Putamen (tissue), 1 donor: ENCODE measurements at places on chromosomes 1 and 21.

GRCh38 chr1:180630408-180631193 is 1.2 kb upstream of the XPR1 start:
- no peak for DNase-seq

GRCh38 chr1:172642970-172643369 is 15.9 kb upstream of the FASLG start:
- no peak for DNase-seq

GRCh38 chr1:209882286-209882685 is 54.5 kb downstream of the UTP25 start:
- DNase-seq = no peak

GRCh38 chr1:243447347-243447746 is 191.5 kb downstream of the SDCCAG8 start:
- no peak for DNase-seq

DNA sequence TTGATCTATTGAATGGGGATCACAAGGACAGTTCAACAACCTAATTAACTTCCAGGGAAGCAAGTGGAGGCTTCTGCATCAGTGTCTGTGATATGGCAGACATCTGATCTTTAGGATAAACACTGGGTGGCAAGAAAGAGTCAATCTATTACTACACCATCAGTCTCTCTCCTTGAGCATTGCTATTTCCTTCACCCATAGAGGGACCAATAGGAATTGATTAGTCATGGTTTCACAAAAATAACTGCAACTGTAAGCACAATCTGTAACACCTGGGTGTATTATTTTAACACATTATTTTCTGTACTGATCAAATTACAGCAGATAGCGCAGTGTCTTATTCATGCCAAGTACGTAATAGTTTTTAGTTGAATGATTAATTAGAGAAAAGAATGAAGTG is 50.3 kb downstream of the USP24 start:
- no peak for DNase-seq

DNA sequence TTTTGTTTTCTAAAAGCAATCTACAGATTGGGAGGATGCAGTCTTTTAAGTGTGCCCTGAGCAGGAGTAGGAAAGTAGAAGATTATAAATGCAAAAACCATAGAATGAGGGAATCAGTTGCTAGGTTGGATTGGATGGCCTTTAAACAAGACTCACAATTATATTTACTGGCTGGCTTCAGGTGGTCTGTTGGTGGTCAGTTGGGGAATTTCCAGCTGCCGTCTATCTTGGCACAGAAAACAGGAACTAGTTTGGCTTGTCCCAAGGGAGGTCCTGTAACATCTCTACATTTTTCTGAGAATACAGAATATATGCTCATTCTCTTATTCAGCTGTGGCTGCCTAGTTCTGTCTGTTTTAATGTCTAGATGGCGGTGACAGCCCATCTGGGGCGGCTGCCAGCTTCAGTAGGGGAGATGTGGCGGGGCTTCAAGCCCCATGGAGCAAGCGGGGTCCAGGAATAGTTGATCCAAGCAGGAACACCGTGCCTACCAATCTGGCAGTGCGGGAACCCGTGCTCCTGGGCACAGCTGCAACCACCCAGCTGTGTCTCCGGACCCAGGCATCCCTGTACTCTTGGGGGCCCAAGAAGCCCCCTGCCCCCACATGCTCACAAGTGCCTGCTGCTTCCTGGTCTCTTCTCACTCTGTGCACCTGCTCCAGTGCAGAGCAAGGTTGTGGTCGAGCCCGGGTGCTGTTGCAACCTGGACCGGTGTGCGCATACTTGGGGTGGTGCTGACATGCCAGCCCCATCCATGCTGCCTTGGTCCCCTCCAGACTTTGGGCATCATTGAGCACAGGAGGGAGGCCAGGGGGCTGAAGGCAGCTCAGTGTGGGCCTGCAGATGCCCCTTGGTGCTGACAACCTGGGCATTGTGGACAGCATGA is 1182.6 kb downstream of the AMY1C start:
- no peak for DNase-seq

GRCh38 chr1:184889902-184890301 is 84.4 kb downstream of the NIBAN1 start:
- no peak for DNase-seq

DNA sequence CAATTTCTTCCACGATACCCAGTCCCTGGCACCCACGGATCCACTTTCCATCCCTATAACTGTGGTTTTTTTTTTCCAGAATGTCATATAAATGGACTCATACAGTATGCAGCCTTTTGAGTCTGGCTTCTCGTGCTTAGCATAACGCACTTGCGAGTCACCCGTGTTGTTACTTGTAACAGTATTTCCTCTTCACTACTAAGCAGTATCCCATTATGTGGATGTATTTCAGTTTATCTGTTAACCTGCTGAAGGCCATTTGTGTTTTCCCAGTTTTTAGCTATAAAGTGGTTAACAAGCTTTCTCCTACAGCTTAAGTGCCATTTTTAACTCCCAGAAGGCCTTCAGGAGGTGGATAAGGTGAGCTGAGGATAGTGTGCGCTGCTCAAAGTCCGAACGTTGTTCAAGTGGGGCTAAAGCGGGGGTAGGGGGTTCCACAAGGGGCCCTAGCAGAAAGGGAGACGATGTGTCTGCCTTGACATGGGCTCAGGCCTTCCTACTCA is 829 bp downstream of the ADAR start:
- DNase-seq = no peak

GRCh38 chr1:221444346-221444745 is 297.5 kb downstream of the DUSP10 start:
- DNase-seq = no peak

GRCh38 chr1:224089583-224089982 is 24.3 kb upstream of the FBXO28 start:
- no peak for DNase-seq

- no peak for DNase-seq
Observed at GRCh38 chr1:61640531-61641530, 84.1 kb downstream of the TM2D1 start.

DNA sequence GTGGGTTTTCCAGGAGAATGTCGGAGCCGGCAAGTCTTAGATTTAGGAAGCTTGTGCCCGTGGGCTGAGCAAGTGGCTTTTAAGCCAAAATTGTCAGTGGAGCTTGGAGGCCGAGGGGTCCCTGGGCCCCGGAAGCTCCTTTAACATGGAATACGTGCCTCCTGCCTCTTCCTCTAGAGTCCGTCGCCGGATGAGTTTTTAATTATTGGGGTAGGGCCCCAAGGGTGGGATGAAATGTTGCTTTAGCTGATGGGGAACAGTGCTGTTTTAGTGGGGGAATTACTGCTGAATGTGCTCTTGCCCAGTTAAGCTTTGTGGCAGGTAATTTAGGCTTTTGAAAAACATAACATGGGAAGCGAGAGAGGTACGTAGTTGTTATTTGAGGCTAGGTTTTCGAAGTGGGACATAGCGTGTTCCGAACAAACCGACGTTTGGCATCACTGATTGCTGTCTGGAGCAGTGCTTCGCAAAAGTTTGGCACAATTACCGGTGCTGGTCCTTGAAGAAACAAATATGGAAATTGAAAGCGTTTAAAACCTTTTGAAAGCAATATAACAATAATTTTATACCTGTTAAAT is 786 bp downstream of the RPL5 start:
- DNase-seq = peak; percentile 6

- DNase-seq = no peak
Observed at GRCh38 chr1:3795453-3796214, 664 bp downstream of the LRRC47 start.

- DNase-seq = no peak
Observed at GRCh38 chr1:155051342-155051776, 243 bp downstream of the ADAM15 start.

DNA sequence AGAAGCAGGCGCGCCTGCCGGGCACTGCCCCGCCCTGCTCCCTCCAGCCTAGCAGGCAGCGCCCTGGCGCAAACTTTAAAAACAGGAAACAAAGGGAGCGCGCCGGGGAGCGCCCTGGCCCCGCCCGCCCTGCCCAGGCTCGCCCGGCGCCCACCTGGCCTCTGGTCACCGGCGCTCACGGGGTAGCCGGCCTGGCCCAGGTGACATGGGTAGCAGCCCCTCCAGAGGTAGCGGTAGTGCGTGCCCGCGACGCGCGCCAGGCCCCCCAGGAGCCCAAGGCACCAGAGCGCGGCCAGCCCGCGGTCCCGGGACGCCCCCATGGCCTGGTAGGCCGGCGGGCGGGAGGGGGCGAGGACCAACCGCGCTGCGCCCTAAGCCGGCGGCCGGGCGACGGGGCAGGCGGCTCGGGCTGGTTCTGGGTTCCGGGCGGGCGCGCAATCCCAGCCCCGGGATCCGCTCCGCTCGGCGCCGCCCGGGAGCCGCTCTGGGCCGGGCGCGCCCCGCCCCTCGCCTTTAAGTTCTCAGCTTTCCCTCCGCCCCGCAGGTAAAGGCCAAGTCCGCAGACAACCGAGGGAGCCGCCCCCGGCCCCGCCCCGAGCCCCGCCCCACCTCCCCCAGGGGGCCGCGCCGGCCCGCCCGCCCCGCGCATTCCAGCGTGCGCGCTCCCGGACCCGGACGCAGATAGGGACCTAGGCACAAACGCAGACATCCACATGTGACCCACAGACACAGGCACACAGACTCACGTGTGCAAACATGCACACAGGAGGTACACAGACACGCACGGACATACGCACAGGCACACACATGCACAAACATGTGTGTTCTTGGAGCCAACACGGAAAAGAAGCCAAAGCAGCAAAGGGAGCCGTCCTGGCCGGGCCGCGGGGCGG is 76.7 kb downstream of the ARHGEF16 start:
- DNase-seq = peak; percentile 46
